Mesothelial cell of epicardium (in vitro differentiated cells): ENCODE measurements at places on chromosomes 16 and 17. TPM values are rescaled to one million over a fixed set of nuclear protein-coding genes. Genes with fewer than 3 reads are reported as not detected.

Gene TP53TG3D
- total RNA-seq = not detected in 3 replicates

Gene PRSS8
- 79.1 to 84.3 TPM (median 79.9 TPM) in 3 replicates for total RNA-seq

Gene ANKRD40CL
- not detected in 3 replicates for total RNA-seq

Gene IL21R
- total RNA-seq = 0.09 to 0.22 TPM (median 0.13 TPM) in 3 replicates

Gene GID4
- total RNA-seq = 10.8 to 12.2 TPM (median 11.3 TPM) in 3 replicates

Gene DNAH17
- total RNA-seq = 0.14 to 0.87 TPM (median 0.22 TPM) in 3 replicates

Gene SPIRE2
- total RNA-seq = 4.9 to 6.8 TPM (median 5.5 TPM) in 3 replicates

Gene PRDM7
- total RNA-seq = not detected in 3 replicates

Gene WNT3
- total RNA-seq = 64.2 to 66.4 TPM (median 65.7 TPM) in 3 replicates

Gene TVP23B
- 29.3 to 39.7 TPM (median 31.5 TPM) in 3 replicates for total RNA-seq

Gene KRT33A
- total RNA-seq = not detected in 3 replicates

Gene IRX3
- 40.3 to 45.8 TPM (median 45.2 TPM) in 3 replicates for total RNA-seq

Gene LGALS9B
- not detected in 3 replicates for total RNA-seq

Gene DPEP1
- total RNA-seq = 0.36 to 0.47 TPM (median 0.38 TPM) in 3 replicates

Gene RSPRY1
- 43.8 to 50.7 TPM (median 44.0 TPM) in 3 replicates for total RNA-seq

Gene TNFRSF17
- total RNA-seq = not detected in 3 replicates

Gene RCVRN
- 1.2 to 1.8 TPM (median 1.3 TPM) in 3 replicates for total RNA-seq

Gene GFOD2
- total RNA-seq = 22.8 to 27.0 TPM (median 26.1 TPM) in 3 replicates

Gene TBC1D3I
- total RNA-seq = 0.60 to 1.3 TPM (median 0.80 TPM) in 3 replicates

Gene ZFP1
- total RNA-seq = 21.8 to 22.3 TPM (median 21.8 TPM) in 3 replicates

Gene TM4SF5
- not detected in 3 replicates for total RNA-seq

Gene PPP1R27
- total RNA-seq = 0.35 TPM in 1 of 3 replicates, not detected in the others

Gene HOXB5
- total RNA-seq = 28.6 to 32.4 TPM (median 31.1 TPM) in 3 replicates

Gene MYO15A
- 6.3 to 8.2 TPM (median 6.3 TPM) in 3 replicates for total RNA-seq

Gene ENPP7
- total RNA-seq = not detected in 3 replicates

Gene RNF43
- total RNA-seq = 38.7 to 40.3 TPM (median 39.0 TPM) in 3 replicates

Gene FOXF1
- 1.9 to 2.6 TPM (median 1.9 TPM) in 3 replicates for total RNA-seq

Gene SDK2
- 29.7 to 33.2 TPM (median 31.8 TPM) in 3 replicates for total RNA-seq
